Right ventricle myocardium superior (tissue), 1 donor: ENCODE measurements at places on chromosomes 12 and 14. TPM values are rescaled to one million over a fixed set of nuclear protein-coding genes. Genes with fewer than 3 reads are reported as not detected.

The SRGAP1 gene
- total RNA-seq: 2.0 TPM

DNA sequence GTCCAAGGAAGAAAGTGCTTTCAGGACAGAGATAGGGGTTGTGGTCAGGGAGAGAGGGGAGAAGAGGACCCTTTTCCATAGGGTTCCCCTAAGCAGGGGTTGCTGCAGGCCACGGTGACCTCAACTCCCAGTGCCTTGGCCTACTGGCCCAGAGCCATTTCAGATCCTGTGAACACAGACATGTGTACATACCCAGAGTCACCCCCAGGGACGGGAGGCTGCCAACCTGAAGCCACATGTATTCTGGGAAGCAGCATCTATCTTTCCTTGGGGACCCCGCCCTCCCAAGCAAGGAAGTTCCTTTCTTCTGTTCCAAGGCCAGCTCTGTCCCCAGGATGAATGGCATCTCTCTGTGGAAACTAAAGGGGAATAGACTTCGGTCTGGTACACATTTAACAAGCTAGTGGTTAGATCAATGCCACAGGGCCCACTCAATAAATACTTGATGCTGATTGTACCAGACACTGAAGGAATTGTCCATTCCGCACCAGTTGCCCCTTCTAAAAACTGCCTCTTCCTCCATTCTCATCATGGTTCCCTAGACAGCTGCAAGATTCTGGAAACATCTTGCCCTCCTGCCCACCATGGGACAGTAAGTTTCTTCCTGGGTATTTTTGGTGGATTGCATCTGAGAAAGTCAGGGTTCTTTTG lies 25.2 kb upstream of the DGLUCY start:
- DNase-seq: no peak

The MORN3 gene
- total RNA-seq: 0.11 TPM

- peak; percentile 77 for DNase-seq
These were observed 6.4 kb downstream of the SLC15A4 start for GRCh38 chr12:128817111-128818015.
